ENCODE measurements at places on chromosomes 7 and 10.

GRCh38 chr10:28533571-28534304 lies 820 bp downstream of the WAC start:
- peak; percentile 62 for DNase-seq

DNA sequence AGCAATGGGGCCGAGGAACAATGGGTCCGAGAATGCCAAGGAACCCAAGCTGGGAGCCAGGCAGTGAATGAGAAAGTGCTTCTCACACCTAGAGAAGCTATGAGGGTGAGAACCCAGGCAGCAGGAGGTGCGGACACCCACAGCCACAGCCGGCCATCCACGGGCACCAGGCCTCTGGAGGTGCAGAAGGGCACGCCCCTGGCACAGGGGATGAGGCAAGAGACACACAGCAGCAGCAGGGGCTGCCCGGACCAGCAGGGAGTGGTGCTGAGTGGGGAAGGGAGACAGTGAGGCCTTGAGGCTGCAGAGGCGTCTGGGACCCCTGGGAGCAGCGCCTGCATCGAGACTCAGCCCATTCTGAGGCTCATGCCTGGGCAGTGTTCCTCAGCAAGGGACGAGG lies 135.3 kb downstream of the MAD1L1 start:
- DNase-seq = no peak

- no peak for DNase-seq
Observed at GRCh38 chr7:99313204-99313573, 12.5 kb upstream of the ARPC1A start.

GRCh38 chr10:42937649-42938180 lies 139.2 kb upstream of the RET start:
- DNase-seq = no peak

DNA sequence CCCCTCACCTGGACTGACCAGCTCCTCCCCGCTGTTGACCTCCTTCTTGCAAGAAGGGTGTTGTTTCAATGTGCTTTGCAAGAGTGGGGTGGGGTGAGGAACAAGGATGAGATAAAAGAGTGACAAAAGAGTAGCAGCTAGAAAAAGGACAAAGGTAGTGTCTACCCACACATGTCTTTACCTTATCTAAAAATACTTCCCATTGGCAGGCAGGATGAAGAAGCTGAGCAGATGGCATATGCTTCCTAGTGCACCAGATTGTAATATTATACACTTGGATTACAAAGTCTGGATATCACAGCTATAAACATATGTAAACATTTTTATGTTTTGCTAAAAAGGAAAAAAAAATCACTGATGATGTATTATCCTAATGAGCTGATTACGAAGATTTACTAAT lies 34.5 kb downstream of the CHN2 start:
- DNase-seq = no peak

DNA sequence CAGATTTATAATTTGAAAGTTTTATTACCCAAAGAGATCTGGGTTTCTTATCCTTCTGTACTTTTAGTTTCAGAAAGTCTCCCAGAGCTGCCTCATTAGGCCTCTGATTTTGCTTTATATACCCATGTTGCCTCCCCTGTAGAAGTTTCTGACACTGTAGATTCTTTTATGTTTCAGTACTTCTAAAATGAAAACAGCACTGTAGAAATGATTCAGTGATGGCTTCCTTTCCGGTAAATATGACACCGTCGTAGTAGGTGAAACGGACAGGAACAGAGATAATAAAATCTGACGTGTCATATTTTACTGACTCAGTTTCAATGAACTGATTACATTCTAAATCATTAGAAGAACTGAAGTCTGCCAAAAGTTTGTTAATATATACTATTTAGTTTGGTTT lies 272.7 kb downstream of the TWIST1 start:
- DNase-seq = no peak

GRCh38 chr7:12638851-12639456 lies 48.5 kb upstream of the ARL4A start:
- no peak for DNase-seq

- no peak for DNase-seq
Observed at GRCh38 chr7:142445019-142445686, 187.3 kb upstream of the PRSS58 start.

DNA sequence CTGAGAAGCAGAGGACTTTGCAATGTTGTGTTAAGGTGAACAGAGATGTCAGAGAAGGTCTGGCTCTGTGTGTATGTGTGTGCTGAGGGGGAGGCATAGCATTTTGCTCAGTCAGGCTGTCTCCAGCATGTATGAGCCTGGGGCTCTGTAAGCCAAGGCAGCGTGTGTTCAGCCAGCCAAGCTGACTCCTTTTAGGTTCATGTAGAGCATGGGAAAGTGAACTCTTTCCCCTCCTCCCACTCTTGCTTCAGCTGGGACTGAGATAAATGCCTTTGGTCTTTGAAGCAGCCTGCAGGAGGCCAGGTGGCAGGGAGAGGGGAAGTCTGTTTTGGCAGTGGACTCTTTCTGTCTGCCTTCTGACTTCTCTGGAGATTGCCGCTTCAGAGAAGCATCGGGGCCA lies 3.8 kb downstream of the SFXN2 start:
- DNase-seq = no peak

- DNase-seq = no peak
Observed at GRCh38 chr10:32038777-32039176, 17.4 kb downstream of the KIF5B start.

DNA sequence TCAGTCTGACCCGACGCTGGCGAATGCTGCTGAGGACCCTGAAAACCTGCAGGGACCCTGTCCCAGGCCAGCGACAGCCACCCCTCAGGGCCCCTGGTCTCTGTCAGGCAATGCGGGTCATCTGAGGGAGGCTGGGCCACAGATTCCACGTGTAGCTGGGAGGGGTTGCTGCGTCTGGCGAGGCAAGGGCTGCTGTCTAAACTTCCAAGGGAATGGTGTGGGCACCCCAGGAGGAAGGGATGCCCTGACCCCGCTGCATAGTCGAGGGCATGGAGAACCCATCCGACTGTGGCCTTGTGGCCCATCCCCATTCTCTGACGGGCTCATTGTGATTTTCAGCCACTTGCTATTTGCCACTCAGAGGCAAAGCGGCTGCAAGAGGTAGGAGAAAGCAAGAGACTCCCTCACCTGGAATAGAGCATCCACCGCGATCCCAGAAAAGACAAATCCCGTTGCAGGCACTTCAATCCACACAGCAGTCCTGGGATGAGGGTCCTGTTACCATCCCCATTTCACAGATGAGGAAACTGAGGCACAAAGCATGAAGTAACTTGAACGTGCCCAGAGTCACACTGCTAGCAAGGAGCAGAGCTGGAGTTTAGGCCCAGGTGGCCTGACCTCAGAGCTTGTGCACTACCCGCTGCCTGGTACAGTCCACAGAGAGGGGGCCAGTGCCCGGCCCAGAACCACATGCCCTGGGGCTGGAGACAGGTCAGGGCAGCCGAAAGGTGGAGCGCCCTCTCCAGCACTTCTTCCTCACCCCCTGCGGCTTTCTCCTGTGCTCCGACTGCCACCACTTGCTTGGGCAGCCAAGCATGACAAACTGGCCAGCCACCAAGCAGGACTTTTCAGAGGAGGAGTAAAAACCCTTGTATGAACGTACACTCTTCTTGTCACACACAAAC lies 163.8 kb upstream of the KLF14 start:
- DNase-seq = no peak

GRCh38 chr7:138105221-138105620 lies 29.0 kb downstream of the AKR1D1 start:
- no peak for DNase-seq

- DNase-seq = peak; percentile 91
Observed at GRCh38 chr10:100998183-100998990, 1.2 kb upstream of the LZTS2 start.

GRCh38 chr7:16691241-16691640 lies 45.3 kb downstream of the BZW2 start:
- DNase-seq = no peak

DNA sequence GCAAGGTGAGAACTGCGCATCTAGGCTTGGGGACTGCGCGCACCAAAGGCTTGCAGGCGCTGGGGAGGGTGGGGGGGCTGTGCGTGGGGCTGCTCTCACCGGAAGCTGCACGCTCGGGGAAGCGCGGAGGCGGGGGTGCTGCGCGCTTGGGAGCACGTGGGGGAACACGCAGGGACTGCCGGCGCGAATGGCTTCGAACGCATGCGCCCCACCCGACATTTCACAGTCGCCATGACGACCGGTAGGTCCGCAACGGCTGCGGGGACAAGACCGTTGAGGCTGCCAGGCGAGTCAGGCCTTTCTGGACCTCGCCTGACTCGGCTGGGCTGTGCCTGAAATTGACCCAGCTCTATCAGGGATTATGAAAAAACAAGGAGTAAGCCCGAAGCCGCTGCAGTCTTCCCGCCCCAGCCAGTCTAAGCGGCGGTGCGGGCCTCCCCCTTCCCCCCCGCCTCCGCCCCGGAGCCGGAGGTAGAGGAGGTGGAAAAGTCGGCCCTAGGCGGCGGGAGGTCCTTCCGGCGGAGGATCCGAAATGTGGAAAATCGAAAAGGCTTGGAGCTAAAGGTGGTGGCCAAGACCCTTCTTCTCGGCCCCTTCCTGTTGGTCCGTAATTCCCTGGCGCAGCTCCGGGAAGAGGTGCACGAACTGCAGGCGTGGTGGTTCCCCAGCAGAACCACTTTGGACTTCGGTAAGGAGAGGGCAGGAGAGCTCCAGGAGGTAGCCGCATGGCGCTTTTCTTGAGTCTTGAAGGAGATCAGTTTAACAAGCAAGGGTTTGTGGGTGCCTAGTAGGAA lies 34.9 kb upstream of the STEAP1 start:
- DNase-seq = peak; percentile 86

DNA sequence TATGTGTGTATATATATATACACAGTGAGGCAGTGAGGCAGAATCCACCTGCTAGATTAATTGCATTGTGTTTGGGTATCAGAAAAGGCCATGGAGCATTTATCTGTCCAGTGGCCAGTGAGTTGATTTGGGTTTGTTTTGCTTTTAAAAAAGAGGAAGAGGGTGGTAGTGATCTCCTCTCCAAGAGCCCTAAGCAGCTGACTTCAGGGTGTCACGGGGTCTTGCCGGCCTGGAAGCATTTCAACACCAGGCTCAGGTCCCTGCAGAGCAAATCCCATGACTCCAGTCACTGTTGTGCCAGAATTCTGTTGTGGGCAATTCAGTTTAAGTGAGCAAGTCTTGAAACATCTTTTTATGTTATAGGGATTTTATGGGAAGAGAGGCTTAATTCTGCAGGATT lies 30.6 kb upstream of the GPNMB start:
- DNase-seq = no peak

DNA sequence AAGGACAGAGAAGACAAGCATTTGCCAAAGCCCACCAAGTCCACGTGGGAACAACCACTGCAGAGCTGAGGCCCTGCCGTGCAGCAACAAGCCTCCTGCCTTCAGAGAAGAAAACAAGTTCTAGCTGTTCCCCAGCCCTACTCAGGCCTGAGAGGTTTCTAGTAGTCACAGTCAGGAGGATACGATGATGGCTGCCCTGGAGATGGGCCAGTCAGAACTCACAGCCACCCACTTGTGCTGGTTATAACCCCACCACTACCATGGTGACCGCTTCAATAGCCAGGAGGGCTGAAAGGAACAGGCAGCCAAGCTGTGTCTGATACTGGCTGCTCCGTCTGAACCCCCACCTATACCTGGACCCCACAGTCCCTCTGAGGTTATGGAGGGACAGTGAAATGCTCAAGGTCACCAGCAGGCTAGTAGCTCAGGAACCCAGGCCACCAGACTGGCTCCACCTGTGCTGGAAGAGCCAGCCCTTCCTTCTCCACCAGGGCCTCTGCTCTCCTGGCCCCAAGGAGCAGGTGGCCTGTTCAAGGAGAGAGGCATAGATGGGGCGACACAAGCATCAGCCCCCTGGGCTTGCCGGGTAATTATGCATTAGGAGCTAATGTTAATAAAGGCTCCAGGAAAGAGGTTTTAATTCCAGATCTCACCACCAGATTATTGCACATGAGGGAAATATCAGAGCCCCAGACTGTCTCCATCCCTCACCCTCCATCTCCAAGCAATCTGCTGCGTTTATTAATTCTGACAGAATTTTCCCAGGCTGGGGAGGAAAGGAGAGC lies 125.8 kb upstream of the PCBD1 start:
- no peak for DNase-seq

- no peak for DNase-seq
Observed at GRCh38 chr7:28163949-28164348, 16.6 kb downstream of the JAZF1 start.

- no peak for DNase-seq
Observed at GRCh38 chr10:130756651-130757050, 554.9 kb downstream of the TCERG1L start.

- DNase-seq = no peak
Observed at GRCh38 chr10:110529596-110530011, 31.9 kb downstream of the DUSP5 start.

- DNase-seq = no peak
Observed at GRCh38 chr7:149317986-149318672, 56.1 kb downstream of the ZNF783 start.

DNA sequence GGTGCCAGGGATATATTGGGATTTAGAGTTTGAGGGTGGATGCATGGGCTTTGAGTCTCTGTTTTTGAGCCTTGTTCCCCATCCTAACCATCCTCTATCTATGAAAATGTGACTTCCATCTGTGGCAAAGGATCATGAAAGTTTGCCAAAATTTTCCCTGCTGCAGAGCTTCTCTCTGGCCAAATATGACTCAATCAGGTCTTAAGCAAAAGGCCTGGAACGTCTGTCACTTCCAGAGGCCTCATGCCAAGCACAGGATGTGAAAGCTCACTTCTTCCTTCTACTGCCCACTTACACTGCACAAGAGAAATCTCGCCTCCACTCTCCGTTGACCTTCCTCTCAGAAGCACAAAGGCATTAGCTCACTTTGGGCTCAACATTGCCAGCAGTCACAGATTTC lies 696.9 kb upstream of the NRP1 start:
- DNase-seq = peak; percentile 10
